ENCODE measurements at places on chromosomes 11 and 22.

DNA sequence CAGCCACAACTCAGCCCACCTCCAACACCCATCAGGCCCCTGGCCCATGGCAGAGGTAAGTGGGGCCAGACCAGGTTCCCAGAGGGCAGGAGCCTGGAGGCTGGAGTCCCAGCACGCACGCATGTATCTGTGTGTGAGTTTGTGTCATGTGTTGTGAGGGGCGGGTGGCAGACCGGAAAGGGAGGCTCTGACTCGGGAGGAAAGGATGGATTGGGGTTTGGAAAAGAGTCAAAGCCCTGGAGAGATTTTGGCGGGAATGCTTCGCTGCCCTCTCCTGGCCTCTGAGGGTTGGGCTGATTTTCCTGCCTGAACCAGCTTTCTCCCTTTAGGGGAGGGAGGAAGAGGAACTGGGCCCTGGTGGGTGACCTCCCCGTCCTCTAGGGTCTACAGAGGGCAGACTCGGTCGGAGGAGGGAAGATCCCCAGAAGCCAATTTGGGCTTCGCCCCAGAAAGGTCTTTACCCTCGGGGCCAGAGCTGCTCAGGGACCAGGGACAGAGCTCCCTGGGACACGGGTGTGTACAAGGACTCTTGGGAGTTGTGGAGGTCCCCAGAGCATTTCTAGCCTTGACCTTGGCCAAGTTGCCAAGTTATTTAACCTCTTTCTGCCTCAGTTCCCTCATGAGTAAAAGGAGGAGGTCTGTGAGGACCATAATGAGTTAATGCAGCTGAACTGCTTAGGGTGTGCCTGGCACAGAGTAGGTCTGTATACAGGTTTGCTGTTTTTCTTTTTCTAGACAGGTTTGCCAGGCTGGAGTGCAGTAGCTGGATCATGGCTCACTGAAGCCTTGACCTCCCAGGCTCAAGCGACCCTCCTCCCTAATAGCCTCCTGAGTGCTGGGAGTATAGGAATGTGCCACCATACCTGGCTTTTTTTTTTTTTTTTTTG is 6.9 kb downstream of the C11orf68 start:
- DNase-seq: no peak

GRCh38 chr22:20136603-20136873 is 4.9 kb downstream of the ZDHHC8 start:
- no peak for DNase-seq

- no peak for DNase-seq
These were observed 46.3 kb upstream of the ASPHD2 start for GRCh38 chr22:26382782-26383181.

DNA sequence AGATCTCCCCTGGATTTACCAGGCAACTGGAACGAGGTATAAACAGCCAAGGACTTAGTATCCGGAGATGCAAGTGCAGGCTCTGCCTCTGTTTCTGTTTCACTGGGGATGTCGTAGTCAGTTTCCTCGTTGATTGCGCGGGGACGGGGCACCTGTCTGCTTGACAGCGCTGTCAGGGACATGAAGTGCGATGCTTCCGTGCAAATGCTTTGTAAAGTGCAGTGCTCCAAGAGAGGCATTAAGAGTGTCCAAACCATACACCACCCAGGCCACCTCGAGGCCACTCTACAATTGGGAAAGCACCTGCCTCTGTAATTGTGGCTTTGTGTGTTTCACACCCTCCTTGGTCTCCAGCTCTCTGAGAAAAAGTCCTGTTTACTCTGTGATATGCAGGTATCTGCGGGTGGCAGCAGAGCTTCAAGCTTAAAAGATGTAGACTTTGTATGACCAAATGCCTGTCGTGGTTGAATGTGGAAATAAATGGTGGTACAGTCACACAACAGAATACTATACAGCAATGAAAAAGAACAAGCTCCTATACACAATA is 18.6 kb upstream of the CD5 start:
- no peak for DNase-seq

DNA sequence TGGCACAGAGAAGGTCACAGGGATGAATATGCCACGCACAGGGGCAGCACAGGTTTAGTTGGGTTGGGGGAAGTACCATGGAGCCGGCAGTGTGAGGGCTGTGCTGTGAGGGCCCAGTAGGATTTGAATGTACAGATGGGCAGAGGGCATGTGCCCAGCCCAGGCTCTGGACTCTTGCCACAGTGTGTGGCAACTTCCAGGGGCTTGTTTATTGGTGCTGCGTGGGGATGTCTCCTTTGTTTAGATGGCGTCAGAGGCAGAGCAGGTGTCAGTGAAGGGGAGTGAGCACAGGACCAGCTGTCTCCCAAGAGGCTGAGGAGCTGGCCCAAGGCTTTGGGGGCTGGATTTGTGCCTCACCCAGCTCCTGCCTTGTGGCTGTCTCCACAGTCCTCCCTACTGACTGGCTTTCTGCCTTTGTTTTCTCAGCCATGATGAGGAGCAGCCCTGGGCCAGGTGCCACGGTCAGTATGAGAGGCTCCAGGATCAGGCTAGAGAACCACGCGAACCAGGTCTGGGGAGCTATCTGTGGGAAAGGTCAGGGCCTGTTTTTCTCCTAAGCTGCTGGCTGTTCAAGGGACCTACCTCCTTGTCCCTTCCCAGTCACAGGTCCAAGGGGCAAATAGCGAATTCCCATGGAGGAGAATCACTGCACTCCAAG is 21.9 kb downstream of the SUN2 start:
- DNase-seq: no peak

DNA sequence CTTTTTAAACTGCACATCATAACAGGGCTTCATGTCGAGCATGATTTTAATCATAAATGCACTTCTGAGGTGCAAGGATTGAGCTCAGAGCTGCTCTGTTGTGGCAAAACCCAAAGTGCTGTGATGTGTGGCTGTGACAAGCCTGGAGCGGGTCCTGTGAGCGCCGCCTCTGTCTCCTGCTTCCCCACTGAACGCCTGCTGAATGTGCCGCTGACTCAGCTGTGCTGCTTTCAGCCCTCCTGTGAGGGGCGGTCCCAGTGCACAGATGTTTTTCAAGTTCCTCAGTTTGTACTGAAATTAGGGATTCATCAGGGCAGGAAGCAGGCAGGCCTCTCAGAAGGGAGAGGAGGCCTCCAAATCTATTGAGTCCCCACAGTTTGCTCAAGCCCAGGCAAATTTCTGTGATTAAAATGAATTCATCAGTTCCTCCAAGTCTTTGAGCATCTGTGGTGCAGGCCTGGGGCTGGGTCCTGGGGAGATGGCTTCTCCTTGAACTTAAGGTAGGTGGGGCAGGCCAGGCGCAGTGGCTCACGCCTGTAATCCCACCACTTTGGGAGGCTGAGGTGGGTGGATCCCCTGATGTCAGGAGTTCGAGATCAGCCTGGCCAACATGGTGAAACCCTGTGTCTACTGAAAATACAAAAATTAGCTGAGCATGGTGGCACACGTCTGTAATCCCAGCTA is 3.0 kb upstream of the GTSE1 start:
- DNase-seq: no peak

DNA sequence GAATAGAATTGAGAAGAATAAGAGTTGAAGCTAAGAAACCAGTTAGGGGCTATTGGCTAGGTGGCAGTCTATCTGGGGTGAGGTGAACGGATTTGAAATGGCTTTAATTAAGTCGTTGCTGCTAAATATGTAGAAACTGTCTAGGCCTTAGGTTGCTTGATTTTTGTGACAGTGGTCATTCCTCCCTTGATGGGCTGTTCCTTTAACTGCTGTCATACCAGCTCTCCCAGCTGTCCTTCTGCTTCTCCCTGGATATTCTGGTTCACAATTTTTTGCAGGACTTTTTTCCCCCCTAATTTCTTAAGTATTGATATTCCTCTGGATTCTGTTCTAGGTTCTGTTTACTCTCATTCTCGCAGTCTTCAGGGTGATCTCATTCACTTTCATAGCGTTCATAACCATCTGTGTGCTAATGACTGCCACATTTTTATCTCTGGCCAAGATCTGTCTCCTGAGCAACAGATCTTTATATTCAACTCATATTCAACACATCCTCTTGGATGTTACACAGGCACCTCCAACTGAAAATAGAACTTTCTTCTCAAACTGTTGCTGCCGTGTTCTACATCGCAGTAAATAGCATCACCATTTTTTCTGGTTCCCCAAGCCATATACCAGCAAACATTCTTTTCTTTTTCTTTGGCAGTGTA is 134.1 kb downstream of the UVRAG start:
- DNase-seq: no peak

GRCh38 chr11:86617502-86617901 is 54.9 kb downstream of the ME3 start:
- no peak for DNase-seq

- no peak for DNase-seq
These were observed 127.4 kb downstream of the PHF21B start for GRCh38 chr22:44882226-44882905.

DNA sequence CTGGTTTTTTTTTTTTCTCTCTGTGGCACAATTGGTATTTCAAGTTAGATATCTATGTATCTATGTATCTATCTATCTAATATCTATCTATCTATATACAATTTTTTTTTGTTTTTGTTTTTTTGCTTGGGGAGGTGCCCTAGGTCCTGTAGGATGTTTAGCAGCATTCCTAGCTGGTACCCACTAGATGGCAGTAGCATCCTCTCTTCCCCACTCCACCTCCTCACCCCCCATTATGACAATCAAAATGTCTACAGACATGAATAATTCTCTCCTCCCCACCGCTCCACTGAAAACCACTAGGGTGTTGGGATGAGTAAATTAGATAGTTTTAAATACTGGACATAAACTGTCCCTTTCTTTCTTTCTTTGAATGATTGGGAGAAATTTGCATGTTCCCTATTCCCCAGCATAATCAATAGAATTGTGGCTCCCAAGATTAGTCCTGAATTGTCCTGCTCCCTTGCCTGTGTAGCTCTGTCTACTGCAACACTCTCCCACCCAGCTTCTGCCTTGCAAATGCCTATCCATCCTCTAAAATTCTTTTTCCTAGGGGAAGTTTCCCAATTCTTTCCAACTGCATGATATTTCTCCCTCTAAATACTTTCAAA is 1152.4 kb downstream of the LRRC4C start:
- DNase-seq: no peak

GRCh38 chr11:120547811-120548681 is 36.5 kb downstream of the GRIK4 start:
- DNase-seq: no peak

- DNase-seq: no peak
These were observed 25.0 kb upstream of the EED start for GRCh38 chr11:86219311-86220193.

GRCh38 chr11:16860617-16861016 is 122.2 kb downstream of the C11orf58 start:
- DNase-seq: no peak

DNA sequence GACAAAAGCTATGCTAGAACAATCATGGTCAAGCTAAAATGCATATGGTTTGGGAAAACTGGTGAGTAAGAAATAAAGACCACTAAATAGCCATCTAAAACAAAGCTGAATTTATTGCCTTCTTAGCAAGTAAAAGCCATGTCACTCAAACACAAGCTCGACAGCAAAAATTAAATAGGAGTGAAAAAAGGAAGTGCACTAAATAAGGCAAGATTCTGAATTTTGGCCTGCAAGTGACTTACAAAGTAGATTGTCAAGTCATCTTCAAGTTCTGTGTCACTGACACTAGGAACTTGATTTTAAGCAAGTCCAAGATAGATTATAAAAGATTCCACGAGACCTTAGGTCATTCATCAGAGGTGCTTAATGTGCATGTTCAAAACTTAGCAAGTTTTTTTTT is 27.4 kb downstream of the TUG1 start:
- DNase-seq: no peak

DNA sequence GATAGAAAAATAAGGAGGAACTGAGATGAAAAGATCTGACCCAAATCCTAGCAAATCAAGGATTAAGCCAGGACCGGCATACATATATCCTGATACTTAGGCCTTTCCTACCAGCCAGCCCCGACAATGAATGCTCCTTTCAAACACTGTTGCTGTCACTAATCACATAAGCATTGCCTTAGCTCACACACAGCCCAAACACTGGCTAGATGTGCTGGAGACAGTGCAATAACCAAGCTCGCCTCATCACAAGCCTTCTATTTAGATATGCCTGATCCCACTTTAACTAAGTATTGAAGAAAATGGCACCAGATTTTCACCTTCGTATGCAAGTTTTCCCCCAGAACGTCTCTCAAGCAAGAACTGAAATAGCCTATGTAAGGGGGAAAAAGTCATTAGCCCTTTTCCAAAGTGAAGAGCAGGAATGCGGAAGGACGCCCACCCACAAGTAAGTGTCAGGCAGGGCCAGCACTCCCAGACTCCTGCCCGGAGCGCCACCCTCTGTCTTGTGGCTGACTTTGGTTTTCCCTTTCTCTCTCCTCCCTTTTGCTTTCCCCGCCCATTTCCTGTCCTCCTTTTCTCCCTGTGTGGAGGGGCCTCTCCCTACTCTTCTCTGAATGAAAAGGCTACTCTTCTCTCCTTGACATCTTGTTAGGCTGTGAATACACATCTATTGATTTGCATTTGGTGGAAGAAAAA is 8.9 kb upstream of the OPCML start:
- no peak for DNase-seq

DNA sequence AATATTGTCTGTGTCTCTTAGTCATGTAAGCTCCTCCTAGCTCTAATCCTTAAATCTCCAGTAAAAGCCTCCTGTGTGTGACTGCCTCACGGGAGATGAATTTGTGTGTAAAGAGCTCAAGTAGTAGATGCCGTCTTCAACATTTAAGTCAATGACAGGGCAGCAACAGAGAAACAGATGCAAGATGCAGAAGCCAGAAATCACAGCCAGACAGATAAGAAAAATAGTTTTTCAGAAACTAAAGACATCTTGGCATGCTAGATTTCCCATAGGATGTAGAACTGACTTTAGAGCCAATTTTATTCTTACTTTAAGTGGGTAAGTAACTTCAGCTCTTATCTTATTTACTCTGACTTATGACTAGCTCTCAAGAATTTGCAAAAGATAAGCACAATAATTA is 652.8 kb downstream of the KCNA4 start:
- DNase-seq: no peak

GRCh38 chr11:71459767-71460320 is 6.8 kb downstream of the NADSYN1 start:
- no peak for DNase-seq

GRCh38 chr22:43191831-43192230 is 4.9 kb upstream of the TTLL12 start:
- no peak for DNase-seq
